Stimulated activated CD4-positive, alpha-beta T cell treated with anti-CD3 and anti-CD28 coated beads, Interleukin-4, amount 100 ng/mL, for 24 hours (primary cell): ENCODE measurements at places on chromosomes 7 and 10.

DNA sequence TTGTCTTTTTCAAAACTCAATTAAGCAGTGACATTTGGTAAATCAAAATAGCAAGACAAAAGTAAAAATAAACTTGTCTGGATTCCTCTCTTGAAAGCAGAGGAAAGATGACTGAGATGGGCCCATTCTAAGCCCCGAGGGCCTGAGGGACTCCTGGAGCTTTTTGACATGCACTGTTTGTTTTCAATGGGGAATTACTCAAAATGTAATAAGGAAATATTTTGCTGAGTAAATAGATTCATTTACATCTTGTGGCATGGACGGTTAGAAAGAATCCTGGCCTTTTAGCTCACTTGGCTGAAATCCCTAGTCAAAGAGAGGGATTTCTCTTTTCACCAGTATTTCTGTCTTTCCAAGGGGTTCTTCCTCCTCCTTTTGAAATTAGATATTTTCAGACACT lies 108.0 kb downstream of the MKX start:
- no peak for DNase-seq

- DNase-seq, result no peak
Observed at GRCh38 chr7:30785786-30786185, 14.6 kb downstream of the MINDY4 start.

- DNase-seq, result no peak
Observed at GRCh38 chr10:52639652-52640051, 132.9 kb downstream of the MBL2 start.

GRCh38 chr7:152419473-152420429 lies 16.1 kb downstream of the KMT2C start:
- no peak for DNase-seq

DNA sequence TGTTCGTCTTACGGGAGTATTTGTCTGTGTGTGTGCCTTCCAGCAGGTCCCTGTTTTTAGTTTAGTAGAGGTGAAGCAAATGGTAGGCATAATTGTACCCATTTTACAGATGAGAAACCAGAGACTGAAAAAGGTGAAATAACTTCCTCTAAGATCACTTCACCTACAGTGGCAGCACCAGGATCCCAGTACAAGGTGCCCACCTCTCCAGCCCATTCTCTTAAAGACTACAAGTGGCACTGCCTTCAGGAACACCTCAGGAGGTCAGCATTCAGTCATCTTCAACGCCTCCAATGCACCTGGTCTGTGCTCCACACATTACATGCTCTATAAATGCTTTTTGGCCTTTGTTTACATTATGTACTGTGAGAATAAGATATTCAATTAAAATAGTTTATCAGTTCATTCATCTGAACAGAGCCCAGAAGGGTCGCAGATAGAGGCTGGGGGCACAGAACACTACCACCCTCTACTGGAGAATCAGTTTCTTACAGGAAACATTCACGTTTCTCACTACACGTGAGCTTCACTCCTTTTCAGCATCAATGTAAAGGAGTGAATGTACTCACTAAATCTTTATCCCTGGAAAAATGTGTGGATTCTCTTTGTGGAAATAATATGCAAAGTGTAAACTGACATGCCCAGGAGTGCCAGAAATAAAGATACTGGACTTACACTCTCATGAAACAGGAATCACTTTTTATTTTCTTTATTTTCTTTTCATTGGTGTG lies 45.5 kb upstream of the ABLIM1 start:
- peak; percentile 10 for DNase-seq

DNA sequence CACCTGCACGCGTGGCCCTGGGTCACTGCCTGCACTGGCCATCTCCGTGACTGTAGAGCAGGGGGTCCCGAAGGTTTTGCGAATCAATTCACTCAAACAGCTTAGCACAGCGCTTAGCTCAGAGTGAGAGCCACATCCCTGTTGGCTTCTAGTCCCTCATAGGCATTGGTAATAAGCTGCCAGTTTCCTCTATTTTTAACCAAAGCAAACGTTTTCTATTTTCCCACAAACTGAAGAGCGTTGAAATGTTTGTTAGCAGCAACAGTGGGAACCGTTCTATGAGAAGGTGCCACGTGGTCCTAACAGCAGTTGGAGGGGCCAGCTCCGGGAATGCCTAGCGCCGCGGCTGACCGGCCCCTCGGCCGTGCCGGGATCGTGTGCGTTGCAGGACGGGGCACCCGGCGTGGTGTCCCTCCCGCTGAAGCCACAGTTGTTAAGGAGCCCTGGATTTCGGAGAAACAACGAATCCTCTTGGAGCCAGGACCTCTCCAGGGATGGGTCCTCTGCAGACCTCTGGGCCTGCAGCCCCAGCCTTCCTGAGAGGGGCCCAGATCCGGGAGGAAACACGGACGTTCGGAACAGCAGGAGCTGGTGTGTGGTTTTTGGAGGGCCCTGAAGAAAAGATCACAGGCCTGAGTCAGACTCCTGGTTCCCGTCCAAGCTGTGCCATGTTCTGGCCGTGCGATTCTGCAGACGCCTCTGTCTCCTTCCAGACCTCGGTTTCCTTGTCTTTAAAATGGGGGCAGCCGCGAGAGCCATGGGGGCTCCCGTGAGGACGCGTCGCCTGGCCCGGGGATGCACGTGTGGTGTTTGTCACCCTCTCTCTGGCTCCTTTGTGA lies 40.3 kb downstream of the FAM20C start:
- no peak for DNase-seq

- DNase-seq, result no peak
Observed at GRCh38 chr7:40833191-40833887, 698.5 kb downstream of the SUGCT start.

DNA sequence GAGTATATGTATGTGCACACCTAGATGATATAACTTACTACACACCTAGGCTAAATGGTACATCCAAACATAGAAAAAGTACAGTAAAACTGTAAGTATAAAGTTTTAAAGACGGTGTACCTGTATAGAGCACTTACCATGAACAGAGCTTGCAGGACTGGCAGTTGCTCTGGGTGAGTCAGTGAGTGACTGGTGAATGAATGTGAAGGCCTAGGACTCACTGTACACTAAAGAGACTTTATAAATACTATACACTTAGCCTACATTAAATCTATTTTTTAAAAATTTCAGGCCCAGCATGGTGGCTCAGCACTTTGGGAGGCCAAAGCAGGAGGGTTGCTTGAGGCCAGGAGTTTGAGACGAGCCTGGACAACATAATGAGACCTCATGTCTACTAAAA lies 195.3 kb downstream of the FZD1 start:
- no peak for DNase-seq

GRCh38 chr7:2158331-2159175 lies 74.2 kb downstream of the MAD1L1 start:
- DNase-seq, result no peak

GRCh38 chr10:95214369-95214768 lies 20.3 kb downstream of the ACSM6 start:
- no peak for DNase-seq

DNA sequence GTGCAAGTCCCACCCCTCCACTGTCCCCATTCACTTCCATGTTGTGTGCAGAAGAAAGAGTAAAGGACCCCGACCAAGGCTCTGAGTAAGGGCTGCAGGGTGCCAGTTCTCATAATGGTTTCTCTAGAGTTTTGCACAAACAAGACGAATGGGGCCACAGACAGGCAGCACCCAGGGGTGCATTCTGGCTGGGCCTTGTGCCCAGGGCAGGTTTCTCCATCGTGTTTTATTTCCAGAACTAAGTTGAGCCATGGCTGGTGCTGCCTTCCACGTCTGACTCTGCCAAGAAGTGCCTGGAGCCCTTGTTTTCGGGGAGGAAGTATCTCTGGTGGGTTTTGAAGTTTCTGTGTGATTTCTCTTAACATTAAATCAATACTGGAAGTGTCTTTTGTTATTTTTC lies 95.0 kb upstream of the SDK1 start:
- no peak for DNase-seq

DNA sequence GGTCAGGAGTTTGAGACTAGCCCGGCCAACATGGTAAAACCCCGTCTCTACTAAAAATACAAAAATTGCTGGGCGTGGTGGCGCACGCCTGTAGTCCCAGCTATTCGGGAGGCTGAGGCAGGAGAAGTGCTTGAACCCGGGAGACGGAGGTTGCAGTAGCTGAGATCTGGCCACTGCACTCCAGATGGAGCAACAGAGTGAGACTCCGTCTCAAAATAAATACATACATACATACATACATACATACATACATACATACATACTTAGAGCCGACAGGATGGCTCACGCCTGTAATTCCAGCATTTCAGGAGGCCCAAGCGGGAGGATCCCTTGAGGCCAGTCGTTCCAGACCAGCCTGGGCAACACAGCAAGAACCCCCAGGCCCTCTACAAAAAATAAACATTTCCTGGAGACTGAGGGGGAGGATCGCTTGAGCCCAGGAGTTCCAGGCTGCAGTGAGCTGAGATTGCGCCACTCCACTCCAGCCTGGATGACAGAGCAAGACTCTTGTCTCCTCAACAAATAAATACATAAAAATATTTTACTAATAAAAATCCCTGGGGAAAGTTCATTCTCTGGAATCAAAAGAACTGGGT lies 90.9 kb upstream of the TNRC18 start:
- no peak for DNase-seq

DNA sequence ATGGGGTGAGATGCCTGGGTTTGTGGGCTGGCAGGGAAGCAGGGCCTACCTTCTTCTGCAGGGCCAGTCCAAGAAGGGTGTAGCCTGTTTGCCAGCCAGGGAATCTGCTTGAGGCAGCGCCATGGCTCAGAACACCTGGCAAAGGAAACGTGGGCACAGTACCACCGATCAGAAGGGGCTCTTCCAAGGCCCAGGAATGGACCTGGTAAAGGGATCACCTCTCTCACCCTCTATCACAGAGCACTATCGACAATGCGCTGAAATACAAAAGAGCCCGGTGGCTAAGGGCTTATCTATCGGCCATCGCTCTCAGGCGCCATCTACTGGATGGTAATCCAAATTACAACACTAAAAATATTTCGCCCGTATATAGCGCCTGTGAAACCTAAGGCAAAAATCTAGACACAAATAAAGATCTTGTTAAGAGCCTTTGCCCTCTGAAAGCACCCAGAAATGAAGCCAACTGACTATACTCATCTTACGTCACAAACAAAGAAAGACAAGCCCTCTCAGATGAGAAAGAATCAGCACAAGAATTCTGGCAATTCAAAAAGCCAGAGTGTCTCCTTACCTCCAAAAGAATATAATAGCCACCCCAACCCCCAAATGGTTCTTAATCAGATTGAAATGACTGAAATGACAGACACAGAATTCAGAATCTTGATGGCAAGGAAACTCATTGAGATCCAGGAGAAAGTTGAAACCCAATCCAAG lies 217.8 kb upstream of the HPS1 start:
- DNase-seq, result peak; percentile 35

GRCh38 chr10:11093771-11094736 lies 76.4 kb downstream of the CELF2 start:
- no peak for DNase-seq

DNA sequence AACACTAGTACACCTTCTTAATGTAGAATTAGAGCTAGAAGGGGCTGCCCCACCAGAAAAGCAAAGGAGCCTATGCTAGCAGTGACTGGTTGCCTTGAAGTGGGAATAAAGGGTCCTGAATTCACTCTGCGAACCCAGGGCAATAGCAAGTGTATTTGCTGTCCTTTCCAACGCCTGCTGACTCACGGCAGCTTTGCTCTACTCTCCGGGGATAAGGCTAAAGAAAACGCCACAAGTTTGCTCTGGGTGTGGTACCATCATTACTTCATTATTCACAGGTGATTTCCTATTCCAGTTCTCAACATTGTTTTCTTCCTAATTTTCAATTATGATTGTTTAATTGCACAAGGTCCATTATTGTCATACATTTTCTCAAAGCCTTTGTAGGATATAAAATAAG lies 220.5 kb upstream of the AOAH start:
- DNase-seq, result no peak

- no peak for DNase-seq
Observed at GRCh38 chr7:83794829-83795228, 145.9 kb upstream of the SEMA3E start.

DNA sequence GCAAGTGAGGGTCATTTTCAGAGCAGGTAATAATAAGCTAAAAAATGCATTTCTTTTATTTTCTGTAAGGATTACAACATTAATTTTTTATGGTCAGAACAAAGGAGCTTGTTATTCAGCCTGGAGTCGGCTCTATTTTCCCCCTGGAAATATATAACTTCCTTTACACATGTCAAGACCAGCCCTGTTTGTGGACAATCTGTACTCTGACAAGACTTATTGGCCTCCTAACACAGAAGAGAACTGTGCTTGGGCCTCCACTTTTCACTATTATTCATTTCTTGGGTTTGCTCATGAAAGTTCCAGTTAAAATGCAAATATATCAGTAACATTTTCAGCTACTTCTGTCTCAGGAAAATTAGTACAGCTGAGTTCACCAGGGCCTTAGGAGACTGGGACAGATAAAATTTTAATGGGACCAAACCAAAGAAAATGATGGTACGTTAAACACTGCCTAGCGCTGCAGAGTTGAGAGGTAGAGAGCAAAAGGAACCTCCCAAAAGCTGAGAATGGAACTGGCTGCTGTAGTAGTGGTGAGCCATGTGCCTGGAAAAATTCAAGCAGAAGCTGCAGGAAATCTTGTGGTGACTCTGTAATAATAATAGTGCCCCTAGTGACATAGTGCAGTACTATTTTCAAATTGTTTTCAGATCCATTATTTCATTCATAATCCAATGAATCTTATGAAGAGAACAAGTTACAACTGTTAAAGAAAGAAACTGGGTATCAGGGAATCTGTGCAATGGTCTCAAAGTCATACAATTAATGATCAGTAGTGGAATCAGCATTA lies 227.2 kb upstream of the KIAA1217 start:
- DNase-seq, result no peak

DNA sequence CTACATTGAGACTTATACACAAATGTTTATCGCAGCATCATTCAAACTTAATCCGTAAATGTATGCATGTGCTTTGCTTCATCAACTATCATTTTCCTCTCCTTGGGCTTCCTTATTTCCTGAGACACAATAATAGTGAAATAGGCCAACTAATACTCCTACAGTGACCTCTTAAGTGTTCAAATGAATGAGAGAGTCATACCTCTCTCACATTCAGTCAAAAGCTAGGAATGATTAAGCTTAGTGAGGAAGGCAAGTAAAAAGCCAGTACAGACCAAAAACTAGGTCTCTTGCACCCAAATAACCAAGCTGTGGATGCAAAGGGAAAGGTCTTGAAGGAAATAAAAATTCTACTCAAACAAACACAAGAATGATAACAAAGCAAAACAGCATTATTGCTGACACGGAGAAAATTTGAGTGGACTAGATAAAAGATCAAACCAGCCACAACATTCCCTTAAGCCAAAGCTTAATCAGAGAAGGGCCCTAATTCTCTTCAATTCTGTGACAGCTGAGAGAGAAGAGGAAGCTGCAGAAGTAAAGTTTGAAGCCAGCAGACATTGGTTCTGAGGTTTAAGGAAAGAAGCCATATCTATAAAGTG lies 72.3 kb downstream of the GLCCI1 start:
- DNase-seq, result no peak

DNA sequence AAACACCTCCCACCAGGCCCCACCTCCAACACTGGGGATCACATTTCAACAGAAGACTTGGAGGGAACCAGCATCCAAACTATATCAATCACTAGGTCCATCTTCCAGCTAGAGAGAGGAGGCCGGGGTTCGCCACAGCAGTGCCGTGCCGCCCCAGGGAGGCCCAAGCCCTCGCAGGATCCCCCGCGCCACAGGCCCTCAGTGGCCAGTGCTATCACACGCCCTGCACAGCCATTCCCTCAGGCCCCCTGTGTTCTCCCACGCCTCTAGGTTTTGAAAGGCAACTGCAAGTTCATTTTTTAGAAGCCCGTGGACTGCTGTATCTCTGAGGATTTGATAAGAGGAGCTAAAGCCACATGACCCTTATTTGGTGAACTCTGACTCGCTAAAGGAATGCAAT lies 136.4 kb downstream of the OAT start:
- no peak for DNase-seq
